ENCODE measurements at places on chromosomes 3 and 15. TPM values are rescaled to one million over a fixed set of nuclear protein-coding genes. Genes with fewer than 3 reads are reported as not detected.

Gene TMEM212
- not detected for total RNA-seq

Gene DPPA2
- total RNA-seq = not detected

Gene OCA2
- not detected for total RNA-seq

Gene CELF6
- 0.56 TPM for total RNA-seq

Gene CPNE9
- 0.12 TPM for total RNA-seq

Gene ST3GAL6
- total RNA-seq = 6.8 TPM

Gene RETNLB
- total RNA-seq = not detected

Gene RARB
- 1.7 TPM for total RNA-seq

GRCh38 chr15:28986108-28986507 lies 100.3 kb downstream of the APBA2 start:
- H3K36me3 ChIP-seq = no peaks in the 10 kb centered on the region
- no peaks in the 10 kb centered on the region for H3K4me1 ChIP-seq
- DNase-seq = no peak

GRCh38 chr3:126346466-126346865 lies 10.7 kb downstream of the KLF15 start:
- no peak for DNase-seq
- no peaks in the 10 kb centered on the region for H3K4me1 ChIP-seq
- no peak overlapping the region for H3K4me3 ChIP-seq
- H3K27ac ChIP-seq = no peak overlapping the region

DNA sequence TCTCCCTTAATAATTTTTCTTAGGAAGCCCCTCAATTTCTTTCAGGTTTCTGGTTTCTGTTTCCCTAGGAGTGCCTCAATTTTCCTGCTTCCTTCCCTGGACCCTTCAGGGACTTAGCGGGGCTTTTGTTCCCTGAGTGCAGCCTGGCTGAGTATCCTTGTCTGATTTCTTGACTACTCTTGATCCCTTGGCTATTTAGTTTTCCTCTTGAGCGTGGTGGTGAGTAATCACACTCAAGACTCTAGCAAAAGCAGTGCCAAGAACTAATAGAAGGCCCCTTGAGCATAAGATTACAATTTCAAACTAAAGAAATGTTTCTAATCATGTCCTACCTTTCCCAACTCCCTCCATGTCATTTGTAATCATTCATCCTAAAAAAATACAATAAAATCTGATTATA lies 94.3 kb upstream of the C3orf80 start:
- H3K27ac ChIP-seq = no peak overlapping the region
- DNase-seq = no peak
- no peaks in the 10 kb centered on the region for H3K27me3 ChIP-seq
- H3K36me3 ChIP-seq = no peaks in the 10 kb centered on the region

GRCh38 chr3:153162513-153163392 lies 727 bp downstream of the RAP2B start:
- peaks cover 13% of the 10 kb centered on the region for H3K4me1 ChIP-seq
- H3K4me3 ChIP-seq = peak overlapping the region; percentile 93
- H3K36me3 ChIP-seq = no peaks in the 10 kb centered on the region
- H3K27ac ChIP-seq = peak overlapping the region; percentile 90

GRCh38 chr3:51716805-51717204 lies 9.9 kb downstream of the GRM2 start:
- no peak for DNase-seq
- no peak overlapping the region for H3K27ac ChIP-seq
- H3K4me3 ChIP-seq = no peak overlapping the region
- H3K27me3 ChIP-seq = no peaks in the 10 kb centered on the region
- H3K36me3 ChIP-seq = no peaks in the 10 kb centered on the region
- no peaks in the 10 kb centered on the region for H3K4me1 ChIP-seq

DNA sequence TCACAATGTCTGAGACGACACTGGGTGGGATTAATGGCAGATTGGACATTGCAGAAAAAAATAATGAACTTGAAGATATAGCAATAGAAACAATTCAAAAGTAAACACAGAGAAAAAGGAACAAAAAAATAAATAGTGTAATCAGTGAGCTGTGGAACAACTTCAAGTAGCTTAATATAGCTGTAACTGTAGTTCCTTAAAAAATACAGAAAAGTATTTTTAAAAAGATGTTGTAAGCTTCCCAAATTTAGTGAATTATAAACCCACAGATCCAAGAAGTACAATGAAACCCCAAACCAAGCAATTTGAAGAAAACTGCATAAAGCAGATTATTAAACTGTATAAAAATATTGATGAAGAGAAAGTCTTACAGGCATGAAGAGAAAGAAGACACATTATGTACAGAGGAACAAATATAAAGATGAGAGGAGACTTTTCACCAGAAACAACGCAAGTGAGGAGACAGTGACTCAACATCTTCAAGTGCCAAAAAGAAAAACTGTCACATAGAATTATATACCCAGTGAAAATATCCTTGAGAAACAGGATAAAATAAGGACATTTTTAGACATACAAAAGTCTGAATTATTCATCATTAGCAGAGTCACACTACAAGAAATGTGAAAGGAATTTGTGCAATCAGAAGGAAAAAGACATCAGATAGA lies 176.4 kb downstream of the NFKBIZ start:
- no peaks in the 10 kb centered on the region for H3K4me1 ChIP-seq
- no peaks in the 10 kb centered on the region for H3K36me3 ChIP-seq
- H3K27me3 ChIP-seq = no peaks in the 10 kb centered on the region
- no peak overlapping the region for H3K27ac ChIP-seq
- no peak for DNase-seq

- no peaks in the 10 kb centered on the region for H3K36me3 ChIP-seq
- H3K27me3 ChIP-seq = no peaks in the 10 kb centered on the region
- no peak overlapping the region for H3K4me3 ChIP-seq
- no peak for DNase-seq
- H3K27ac ChIP-seq = no peak overlapping the region
Observed at GRCh38 chr15:57665939-57666338, 40.6 kb upstream of the POLR2M start.

DNA sequence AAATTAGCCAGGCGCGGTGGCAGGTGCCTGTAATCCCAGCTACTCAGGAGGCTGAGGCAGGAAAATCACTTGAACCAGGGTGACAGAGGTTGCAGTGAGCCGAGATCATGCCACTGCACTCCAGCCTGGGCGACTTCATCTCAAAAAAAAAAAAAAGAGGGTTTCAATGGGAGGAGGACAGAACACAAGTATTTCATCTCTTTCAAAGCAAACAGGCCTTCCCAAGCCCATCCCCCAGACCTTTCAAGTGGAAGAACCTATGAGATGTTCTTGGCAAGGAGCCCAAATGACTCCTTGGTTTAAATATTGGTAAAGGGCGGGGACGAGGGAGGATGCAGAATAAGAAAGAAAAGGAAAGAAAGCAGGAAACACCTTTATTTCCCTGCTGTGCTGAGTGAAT lies 62.2 kb upstream of the MCF2L2 start:
- no peak overlapping the region for H3K27ac ChIP-seq
- H3K4me3 ChIP-seq = no peak overlapping the region
- H3K36me3 ChIP-seq = no peaks in the 10 kb centered on the region
- no peaks in the 10 kb centered on the region for H3K4me1 ChIP-seq
- H3K27me3 ChIP-seq = no peaks in the 10 kb centered on the region

DNA sequence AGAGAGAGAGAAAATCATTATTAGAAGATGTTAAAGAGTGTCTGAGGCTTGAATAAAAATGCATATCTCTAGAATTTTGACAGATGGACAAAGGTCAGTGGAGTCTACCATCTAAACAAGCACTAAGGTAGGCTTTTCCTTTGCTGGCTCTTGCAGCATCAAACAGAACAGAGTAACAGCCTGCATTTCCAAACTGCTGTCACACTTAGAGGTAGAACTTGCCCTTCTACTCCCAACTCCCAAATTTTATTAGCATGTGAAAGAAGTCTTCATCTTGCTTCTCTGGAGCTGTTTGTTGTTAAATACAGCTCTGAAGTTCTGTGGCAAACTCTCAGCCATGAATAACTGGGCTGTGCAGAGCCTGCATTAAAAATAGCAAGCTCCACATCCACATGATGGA lies 4.1 kb upstream of the MB21D2 start:
- H3K27me3 ChIP-seq = no peaks in the 10 kb centered on the region
- DNase-seq = no peak
- H3K36me3 ChIP-seq = no peaks in the 10 kb centered on the region

DNA sequence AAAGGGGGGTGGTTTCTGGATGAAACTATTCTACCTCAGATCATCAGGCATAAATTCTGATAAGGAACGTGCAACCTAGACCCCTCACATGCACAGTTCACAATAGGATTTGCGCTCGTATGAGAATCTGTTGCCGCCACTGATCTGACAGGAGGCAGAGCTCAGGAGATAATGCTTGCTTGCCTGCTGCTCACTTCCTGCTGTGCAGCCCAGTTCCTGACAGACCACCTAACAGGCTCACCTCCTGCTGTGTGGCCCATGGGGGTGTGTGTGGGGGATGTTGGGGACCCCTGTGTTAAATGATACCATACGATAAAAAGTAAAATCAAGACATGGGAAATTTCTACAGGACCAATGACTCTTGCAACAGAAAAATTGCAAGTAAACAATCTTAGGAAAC lies 24.0 kb downstream of the CP start:
- no peaks in the 10 kb centered on the region for H3K27me3 ChIP-seq
- H3K4me1 ChIP-seq = no peaks in the 10 kb centered on the region
- H3K27ac ChIP-seq = no peak overlapping the region
- DNase-seq = no peak

GRCh38 chr3:17964108-17964507 lies 221.7 kb upstream of the TBC1D5 start:
- DNase-seq = no peak
- H3K4me3 ChIP-seq = no peak overlapping the region
- H3K36me3 ChIP-seq = no peaks in the 10 kb centered on the region
- H3K27me3 ChIP-seq = no peaks in the 10 kb centered on the region
- H3K27ac ChIP-seq = no peak overlapping the region

GRCh38 chr15:99433026-99433756 lies 132.6 kb upstream of the MEF2A start:
- DNase-seq = no peak
- H3K27me3 ChIP-seq = no peaks in the 10 kb centered on the region
- H3K4me1 ChIP-seq = no peaks in the 10 kb centered on the region
- no peaks in the 10 kb centered on the region for H3K36me3 ChIP-seq
- H3K4me3 ChIP-seq = no peak overlapping the region

- no peak overlapping the region for H3K4me3 ChIP-seq
- H3K4me1 ChIP-seq = no peaks in the 10 kb centered on the region
- H3K27me3 ChIP-seq = no peaks in the 10 kb centered on the region
- H3K36me3 ChIP-seq = no peaks in the 10 kb centered on the region
Observed at GRCh38 chr15:72770673-72771328, 12.8 kb downstream of the ADPGK start.

DNA sequence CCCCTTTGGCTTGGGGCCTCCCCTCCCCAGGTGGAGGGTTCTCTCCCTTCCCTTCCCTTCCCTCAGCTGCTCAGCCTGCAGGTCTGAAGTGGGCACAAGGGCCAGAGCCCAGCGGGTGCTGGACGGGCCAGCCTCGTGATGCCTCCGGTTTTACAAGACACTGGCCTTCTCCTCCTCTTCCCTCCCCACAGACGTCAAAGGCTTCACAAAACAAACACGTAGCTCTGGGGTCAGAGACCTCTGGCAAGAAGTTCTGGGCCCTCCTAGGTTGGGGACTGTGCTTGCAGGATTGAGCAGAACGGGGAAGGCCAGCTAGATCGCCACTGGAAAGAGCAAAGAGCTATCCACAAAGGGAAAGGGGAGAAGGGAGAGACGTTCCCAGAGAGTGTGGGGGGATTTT lies 81.4 kb upstream of the TPM1 start:
- no peaks in the 10 kb centered on the region for H3K27me3 ChIP-seq
- H3K36me3 ChIP-seq = no peaks in the 10 kb centered on the region
- H3K4me3 ChIP-seq = no peak overlapping the region
- H3K4me1 ChIP-seq = peaks cover 10% of the 10 kb centered on the region
- DNase-seq = no peak

- H3K27ac ChIP-seq = no peak overlapping the region
- H3K4me3 ChIP-seq = no peak overlapping the region
- no peak for DNase-seq
- no peaks in the 10 kb centered on the region for H3K4me1 ChIP-seq
- no peaks in the 10 kb centered on the region for H3K27me3 ChIP-seq
Observed at GRCh38 chr3:76267851-76268380, 482.6 kb upstream of the ZNF717 start.

DNA sequence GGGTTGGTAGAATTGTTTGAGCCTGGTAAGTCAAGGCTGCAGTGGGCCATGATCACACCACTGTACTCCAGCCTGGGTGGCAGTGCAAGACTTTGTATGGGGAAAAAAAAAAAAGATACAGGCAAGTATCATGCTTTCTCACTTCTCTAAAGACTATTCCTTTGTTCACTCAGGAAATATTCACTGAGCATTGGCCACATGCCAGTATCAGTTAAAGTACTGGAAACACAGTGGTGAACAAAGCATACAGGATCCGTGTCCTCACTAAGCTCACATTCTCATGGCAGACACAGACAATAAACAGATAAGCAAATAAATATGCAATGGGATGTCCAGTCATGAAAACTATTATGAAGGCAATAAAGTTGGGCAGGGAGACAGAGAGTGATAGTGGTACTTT lies 5.1 kb upstream of the MTHFS start:
- no peaks in the 10 kb centered on the region for H3K36me3 ChIP-seq
- H3K27ac ChIP-seq = no peak overlapping the region
- no peaks in the 10 kb centered on the region for H3K4me1 ChIP-seq
- DNase-seq = no peak

GRCh38 chr15:48800811-48801455 lies 9.9 kb downstream of the CEP152 start:
- H3K4me3 ChIP-seq = no peak overlapping the region
- no peaks in the 10 kb centered on the region for H3K4me1 ChIP-seq
- no peak overlapping the region for H3K27ac ChIP-seq
- no peaks in the 10 kb centered on the region for H3K36me3 ChIP-seq

- no peak for DNase-seq
- H3K36me3 ChIP-seq = no peaks in the 10 kb centered on the region
- H3K4me1 ChIP-seq = no peaks in the 10 kb centered on the region
- no peak overlapping the region for H3K27ac ChIP-seq
- no peak overlapping the region for H3K4me3 ChIP-seq
Observed at GRCh38 chr3:64083575-64083974, 60.3 kb upstream of the PSMD6 start.

GRCh38 chr3:70225146-70225545 lies 87.3 kb downstream of the MDFIC2 start:
- no peaks in the 10 kb centered on the region for H3K36me3 ChIP-seq
- H3K4me1 ChIP-seq = no peaks in the 10 kb centered on the region
- H3K27ac ChIP-seq = no peak overlapping the region
- DNase-seq = no peak
- no peak overlapping the region for H3K4me3 ChIP-seq
- no peaks in the 10 kb centered on the region for H3K27me3 ChIP-seq

- no peaks in the 10 kb centered on the region for H3K27me3 ChIP-seq
- no peak overlapping the region for H3K27ac ChIP-seq
- no peak overlapping the region for H3K4me3 ChIP-seq
- no peak for DNase-seq
- H3K4me1 ChIP-seq = no peaks in the 10 kb centered on the region
Observed at GRCh38 chr3:83523470-83524073, 1435.2 kb upstream of the CADM2 start.

- no peaks in the 10 kb centered on the region for H3K36me3 ChIP-seq
- no peaks in the 10 kb centered on the region for H3K4me1 ChIP-seq
- no peak overlapping the region for H3K4me3 ChIP-seq
- no peak overlapping the region for H3K27ac ChIP-seq
- H3K27me3 ChIP-seq = no peaks in the 10 kb centered on the region
Observed at GRCh38 chr15:62257996-62258521, 93.0 kb upstream of the C2CD4B start.

- no peaks in the 10 kb centered on the region for H3K27me3 ChIP-seq
- H3K4me3 ChIP-seq = no peak overlapping the region
- H3K36me3 ChIP-seq = peaks cover 20% of the 10 kb centered on the region
- DNase-seq = no peak
- H3K27ac ChIP-seq = no peak overlapping the region
Observed at GRCh38 chr15:85600001-85600400, 194.7 kb downstream of the KLHL25 start.

Measured in pancreas (tissue), 10 donors.